ENCODE measurements at places on chromosomes 16 and 17.

- no peak for DNase-seq
Measured at GRCh38 chr16:70708366-70709246, 22.8 kb upstream of the MTSS2 start.

GRCh38 chr17:79630126-79630525 lies 19.3 kb upstream of the RBFOX3 start:
- DNase-seq, result no peak

- DNase-seq, result no peak
Measured at GRCh38 chr17:12342609-12343435, 322.1 kb downstream of the MAP2K4 start.

GRCh38 chr17:79027925-79028491 lies 4.0 kb downstream of the C1QTNF1 start:
- DNase-seq, result no peak

DNA sequence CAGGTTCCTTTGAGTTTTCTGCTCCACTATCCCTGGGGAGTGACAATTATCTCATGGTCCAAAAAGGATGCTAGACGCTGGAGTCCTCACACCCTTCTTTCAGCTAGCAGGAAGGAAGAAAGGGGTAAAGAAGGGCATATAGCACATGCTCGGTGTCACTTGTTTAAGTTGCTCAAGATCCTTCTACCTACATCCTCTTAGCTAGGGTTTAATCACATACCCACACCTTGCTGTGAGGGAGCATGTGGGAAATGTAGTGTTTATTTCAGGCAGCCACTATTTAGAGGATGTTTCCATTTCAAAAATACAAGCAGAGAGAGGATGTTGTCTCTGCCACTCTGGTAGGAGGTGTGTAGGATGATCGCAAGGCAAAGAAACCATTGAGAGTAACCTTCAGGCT lies 4.5 kb downstream of the PRKCB start:
- no peak for DNase-seq

DNA sequence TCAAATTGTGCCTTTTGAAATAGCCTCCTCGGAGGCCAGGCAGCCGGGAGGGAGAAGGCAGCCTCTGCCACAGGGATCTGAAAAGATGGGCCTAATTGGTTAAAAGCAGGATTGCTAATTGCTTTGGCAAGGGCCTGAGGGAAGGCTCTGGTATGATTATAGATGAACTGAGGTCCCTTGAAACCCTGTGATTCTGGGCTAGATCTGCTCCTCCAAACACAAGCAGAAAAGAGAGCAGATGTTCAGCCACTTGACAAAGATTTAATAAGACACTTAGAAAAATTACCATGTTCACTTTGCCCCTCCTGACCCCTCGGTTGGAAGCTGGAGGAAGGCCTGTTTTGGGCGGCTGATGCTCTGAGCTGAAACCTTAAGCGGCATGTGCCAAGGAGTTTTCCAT lies 209.5 kb upstream of the MPHOSPH6 start:
- DNase-seq, result no peak

- no peak for DNase-seq
Measured at GRCh38 chr17:45008216-45008615, 40.1 kb upstream of the C1QL1 start.

GRCh38 chr16:21128991-21129390 lies 21.7 kb downstream of the DNAH3 start:
- no peak for DNase-seq

- DNase-seq, result no peak
Measured at GRCh38 chr16:5298202-5298601, 200.6 kb upstream of the EEF2KMT start.

DNA sequence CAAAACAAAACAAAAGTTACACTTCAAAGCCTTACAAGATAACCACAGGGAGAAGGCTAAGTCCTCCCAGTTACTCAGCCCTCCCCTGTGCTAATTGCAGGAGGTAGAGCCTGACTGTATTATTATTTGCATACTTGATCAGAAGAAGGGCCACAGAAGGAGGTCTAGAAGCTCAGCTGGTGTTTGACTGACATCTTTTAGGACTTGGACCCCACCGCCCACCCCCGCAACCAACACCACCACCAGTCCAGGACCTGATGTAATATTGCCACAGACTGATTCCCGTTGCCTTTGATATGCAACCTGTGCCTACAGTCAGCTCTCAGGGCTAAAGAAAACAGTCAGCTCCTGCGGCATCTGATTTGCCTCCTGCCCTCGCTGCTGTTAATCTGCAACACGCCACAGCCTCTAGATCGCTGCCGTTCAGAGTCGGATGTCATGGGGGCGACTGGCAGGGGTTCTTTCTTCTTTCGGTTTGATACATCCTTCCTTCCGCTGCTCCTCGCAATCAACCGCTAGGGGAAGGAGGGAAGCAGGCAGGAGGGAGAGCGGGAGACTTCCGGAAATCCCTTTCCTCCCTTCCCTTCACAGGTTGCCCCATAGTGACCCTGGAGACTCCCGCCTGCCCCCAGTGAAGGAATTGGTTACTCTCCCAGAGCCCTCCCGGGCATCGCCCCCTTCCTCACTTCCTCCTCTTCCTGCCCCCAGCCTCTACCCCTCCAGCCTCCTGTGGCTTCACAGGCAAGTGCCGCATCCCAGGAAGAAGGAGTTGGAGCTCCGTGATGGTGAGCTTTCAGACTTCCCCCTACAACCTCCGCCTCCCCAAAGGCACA lies 90.5 kb upstream of the SOX9 start:
- DNase-seq, result no peak

DNA sequence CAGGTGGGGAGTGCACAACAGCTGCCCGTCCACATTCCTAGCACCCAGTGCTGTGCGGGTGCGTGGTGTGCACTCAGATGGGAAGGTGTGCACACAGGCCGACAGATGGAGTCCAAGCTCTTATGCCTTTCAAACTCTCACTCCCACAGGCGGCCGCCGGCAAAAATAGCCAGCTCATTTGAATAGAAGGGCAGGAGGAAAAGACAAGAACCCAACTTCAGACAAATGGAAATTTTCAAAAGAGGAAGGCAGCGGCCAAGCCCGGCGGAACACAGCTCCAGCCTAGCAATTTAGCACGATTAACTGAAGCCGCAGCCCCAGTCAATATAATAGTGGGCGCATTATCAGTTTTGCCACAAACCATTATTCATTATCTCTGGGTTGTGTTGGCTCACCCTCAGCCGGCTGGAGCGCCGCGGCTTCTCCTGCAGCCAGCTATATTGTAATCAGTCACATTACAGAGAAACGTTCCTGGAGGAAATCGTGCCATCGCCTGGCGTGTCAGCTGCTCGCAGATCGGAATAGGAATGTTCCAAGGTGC lies 103.9 kb upstream of the SEC14L1 start:
- DNase-seq, result no peak

GRCh38 chr17:42116705-42117396 lies 4.3 kb downstream of the KAT2A start:
- DNase-seq, result peak; percentile 52

GRCh38 chr17:16467886-16468285 lies 24.1 kb downstream of the LRRC75A start:
- no peak for DNase-seq

- DNase-seq, result no peak
Measured at GRCh38 chr16:2250652-2251295, 613 bp downstream of the ECI1 start.

DNA sequence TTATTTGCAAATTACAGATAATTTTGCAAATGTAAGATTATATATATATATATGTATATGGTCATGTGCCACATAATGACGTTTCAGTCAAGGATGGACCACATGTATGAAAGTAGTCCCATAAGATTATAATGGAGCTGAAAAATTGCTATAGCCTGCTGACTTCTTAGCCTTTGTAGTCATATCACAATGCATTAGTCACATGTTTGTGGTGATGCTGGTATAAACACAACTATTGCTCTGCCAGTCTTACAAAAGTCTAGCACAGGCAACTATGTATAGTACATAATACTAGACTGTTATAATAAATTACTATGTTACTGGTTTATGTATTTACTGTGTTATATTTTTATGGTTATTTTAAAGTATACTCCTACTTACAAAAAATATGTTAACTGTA lies 444.3 kb downstream of the KCNJ2 start:
- DNase-seq, result no peak

- no peak for DNase-seq
Measured at GRCh38 chr16:54245788-54246453, 40.7 kb downstream of the IRX3 start.

DNA sequence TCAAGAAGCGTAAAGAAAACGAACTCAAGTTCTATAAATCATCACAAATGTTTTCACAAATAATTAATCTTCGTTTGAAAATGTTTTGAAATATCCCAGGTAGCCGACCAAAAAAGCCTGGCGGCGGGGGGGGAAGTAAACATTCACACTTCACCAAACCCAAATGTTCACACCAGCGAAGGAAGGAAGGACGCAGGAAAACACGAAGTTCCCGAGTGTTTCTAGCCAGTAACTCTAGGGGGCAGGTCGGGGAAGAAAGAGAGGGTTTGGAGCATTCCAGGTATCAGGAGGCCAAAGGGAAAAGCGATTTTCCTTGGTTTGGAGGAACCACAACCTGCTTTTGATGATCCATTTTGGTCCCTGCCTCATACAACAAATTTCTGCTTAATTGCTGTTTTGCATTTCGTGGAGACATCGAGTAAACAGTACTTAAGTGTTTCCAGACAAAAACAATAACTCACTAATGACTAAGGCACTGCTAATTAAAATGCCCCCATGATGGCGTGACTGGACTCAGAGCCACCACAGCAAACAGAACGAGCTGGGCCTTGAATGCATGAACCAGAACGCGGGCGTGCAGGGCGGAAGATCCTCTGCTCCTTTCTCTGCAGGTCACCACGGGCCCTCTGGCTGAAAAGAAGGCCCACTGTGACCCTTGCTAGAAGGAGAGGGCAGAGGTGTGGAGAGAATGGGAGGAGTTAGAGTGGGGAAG lies 16.6 kb downstream of the ZFHX3 start:
- DNase-seq, result no peak

DNA sequence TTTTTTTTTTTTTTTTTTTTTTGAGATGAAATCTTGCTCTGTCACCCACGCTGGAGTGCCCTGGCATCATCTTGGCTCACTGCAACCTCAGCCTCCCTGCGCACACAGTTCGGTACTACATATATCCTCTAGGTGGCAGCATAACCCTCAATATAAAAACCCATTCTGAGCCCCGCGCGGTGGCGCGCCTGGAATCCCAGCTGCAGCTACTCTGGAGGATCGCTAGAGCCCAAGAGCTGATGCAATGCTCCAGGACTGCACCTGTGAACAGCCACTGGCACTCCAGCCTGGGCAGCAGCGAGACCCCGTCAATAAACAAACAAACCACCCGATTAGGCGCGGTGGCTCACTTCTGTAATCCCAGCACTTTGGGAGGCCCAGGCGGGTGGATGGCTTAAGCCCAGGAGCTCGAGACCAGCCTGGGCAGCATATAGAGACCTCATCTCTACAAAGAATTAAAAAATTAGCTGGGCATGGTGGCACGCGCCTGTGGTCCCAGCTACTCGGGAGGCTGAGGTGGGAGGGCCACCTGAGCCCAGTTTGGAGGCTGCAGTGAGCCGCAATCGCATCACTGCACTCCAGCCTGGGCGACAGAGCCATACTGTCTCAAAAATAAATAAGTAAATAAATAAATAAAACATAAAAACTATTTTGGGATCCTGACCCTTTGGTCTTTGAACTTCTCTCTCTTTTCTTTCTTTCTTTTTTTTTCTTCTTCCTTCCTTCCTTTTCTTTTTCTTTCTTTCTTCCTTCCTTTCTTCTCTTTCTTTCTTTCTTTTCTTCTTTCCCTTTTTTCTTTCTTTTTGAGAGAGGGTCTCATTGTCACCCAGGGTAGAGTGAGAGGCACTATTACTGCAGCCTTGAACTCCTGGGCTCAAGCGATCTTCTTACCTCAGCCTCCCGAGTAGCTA lies 15.4 kb upstream of the AKAP10 start:
- peak; percentile 54 for DNase-seq

GRCh38 chr16:64455275-64455674 lies 666.6 kb downstream of the CDH11 start:
- DNase-seq, result no peak

- no peak for DNase-seq
Measured at GRCh38 chr17:18933102-18934058, 18.6 kb upstream of the SLC5A10 start.

- no peak for DNase-seq
Measured at GRCh38 chr16:2043667-2044451, 3.8 kb downstream of the NTHL1 start.

DNA sequence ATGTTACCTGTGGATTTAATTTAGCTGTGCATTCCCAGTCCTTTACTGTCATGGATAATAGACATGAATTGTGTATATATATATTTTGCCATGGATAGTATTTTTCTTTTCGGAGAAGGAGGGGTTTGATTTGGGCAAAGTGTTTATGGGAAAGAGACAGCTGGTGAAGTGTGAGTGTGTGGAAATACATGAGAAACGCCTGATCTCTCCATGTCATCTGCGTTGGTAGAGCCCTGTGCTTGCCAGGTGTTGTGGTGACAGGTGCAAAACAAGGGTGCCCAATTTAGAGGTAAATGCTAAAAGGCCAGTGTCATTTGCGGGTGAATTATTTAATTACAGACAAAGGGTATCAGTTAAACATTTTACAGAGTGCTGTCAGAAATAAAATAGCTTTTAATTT lies 23.4 kb downstream of the NDEL1 start:
- DNase-seq, result no peak

DNA sequence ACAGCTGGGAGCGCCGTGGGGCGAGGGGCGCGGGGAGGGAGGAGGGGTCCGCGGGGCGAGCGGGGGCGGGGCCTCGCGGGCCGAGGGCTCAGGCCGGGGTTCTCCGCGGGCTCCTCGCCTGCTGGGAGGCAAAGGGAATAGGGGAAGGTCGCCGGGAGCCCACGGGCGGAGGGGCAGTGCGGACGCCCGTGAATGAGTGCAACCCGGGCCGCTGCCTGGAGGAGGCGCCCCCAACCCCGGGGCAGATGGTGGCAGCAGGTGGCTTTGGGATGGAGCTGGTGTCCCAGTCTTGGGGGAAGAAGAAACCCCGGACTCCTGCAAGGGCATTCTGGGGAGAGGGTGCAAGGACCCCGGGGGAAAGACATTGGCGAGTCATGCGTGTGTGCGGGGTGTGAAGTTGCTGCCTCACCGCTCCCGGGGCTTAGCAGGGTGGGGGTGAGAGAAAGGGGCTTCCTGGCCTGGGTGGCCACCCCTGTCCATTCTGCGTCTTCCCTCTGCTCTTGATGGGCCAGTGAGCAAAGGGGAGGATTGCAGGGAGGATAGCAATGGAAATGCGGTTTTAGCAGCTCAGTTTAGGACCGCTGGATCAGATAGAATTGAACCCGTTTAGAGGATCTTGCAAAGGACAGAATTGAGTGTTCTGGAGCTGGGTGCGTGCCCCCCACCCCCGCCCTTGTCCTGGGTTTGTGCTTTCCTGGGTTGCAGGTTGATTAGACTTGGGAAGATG lies 526 bp downstream of the KIAA0513 start:
- DNase-seq, result no peak

GRCh38 chr16:15752717-15753488 lies 102.9 kb downstream of the NDE1 start:
- no peak for DNase-seq

- no peak for DNase-seq
Measured at GRCh38 chr16:66935314-66936011, at the start of gene CES2. TSS of gene CES2 (plus strand) at chr16:66935516. CDS start at chr16:66935636, 120 bp downstream.

GRCh38 chr17:41492771-41493170 lies 3.1 kb upstream of the KRT36 start:
- no peak for DNase-seq

- DNase-seq, result no peak
Measured at GRCh38 chr16:88810912-88811768, 588 bp downstream of the APRT start.
